ENCODE measurements at places on chromosomes 16 and 17.

- DNase-seq, result no peak
Measured at GRCh38 chr16:85593494-85594221, 19.5 kb upstream of the GSE1 start.

- no peak for DNase-seq
Measured at GRCh38 chr17:72510351-72511016, 389.7 kb downstream of the SOX9 start.

DNA sequence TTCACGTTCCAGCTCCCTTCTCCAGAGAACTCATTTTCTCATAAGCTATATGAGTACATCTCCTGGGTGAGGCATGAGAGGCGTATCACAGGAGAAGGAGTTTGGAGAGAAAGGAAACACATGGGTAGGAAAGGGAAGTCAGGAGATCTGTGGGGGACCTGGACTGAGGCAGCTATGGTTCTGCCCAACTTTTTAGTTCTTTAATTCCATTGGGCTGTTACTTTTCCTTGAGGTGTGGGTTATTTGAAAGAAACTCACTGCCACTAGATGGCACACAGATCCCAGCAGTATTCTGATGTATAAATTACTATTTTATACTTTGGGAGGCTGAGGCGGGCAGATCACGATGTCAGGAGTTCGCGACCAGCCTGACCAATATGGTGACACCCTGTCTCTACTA is 63.6 kb downstream of the NUP93 start:
- no peak for DNase-seq

GRCh38 chr17:20171741-20172365 is 162.7 kb downstream of the SPECC1 start:
- DNase-seq, result no peak

GRCh38 chr16:19940195-19940594 is 55.5 kb upstream of the GPRC5B start:
- no peak for DNase-seq

DNA sequence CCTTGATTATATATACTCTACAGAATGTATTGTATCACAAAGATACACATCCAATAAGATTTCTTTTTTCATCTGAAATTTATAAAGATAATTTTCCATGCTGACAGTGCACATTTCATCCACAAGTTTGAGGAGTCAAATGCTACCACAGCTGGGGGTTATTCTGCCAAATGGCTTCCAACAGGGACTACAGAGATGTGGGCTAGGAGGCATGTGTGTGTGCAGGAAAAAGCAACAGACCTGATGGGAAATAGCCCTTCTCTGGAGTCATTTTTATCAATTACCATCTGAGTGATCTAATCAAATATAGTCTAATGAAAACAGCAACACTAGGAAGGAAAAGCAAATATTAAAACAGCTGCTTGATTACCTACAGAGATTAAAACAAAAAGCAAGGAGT is 290.5 kb downstream of the CEP112 start:
- no peak for DNase-seq

DNA sequence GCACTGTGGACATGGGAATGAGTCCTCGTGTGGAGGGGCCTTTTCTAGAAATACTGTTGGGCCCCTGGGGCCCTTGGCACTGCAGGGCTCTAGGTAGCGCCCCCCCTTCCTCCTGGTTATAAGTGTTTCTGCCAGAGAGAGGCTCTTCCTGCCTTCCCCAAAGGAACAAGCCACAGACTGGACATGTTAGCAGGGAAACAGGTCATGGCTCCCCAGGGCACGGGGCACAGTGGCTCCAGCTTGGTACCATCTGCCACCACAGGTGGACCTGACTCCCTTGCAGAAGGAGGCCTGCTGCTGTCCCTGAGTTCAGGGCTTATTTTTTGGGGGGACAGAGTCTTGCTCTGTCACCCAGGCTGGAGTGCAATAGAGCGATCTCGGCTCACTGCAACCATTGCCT is 8.8 kb downstream of the PDK2 start:
- no peak for DNase-seq

DNA sequence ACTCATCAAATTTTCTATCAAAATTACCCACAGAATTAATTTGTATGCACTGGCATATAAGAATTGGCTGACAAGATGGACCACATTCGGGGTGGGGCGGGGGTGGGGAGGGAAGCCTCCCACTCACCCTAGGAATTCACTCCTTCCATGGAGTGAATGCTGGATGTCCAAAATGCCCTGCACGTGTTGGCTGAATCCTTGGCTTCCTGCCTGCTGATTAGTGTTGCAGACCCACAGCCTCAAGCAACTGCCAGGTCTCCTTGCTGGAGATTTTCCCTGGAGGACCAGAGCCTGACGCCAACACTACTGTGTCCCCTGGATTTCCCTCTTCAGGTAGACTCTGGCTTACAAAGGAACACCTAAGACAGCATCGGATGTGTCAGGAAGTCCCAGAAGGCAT is 575.7 kb upstream of the CDH11 start:
- DNase-seq, result no peak

DNA sequence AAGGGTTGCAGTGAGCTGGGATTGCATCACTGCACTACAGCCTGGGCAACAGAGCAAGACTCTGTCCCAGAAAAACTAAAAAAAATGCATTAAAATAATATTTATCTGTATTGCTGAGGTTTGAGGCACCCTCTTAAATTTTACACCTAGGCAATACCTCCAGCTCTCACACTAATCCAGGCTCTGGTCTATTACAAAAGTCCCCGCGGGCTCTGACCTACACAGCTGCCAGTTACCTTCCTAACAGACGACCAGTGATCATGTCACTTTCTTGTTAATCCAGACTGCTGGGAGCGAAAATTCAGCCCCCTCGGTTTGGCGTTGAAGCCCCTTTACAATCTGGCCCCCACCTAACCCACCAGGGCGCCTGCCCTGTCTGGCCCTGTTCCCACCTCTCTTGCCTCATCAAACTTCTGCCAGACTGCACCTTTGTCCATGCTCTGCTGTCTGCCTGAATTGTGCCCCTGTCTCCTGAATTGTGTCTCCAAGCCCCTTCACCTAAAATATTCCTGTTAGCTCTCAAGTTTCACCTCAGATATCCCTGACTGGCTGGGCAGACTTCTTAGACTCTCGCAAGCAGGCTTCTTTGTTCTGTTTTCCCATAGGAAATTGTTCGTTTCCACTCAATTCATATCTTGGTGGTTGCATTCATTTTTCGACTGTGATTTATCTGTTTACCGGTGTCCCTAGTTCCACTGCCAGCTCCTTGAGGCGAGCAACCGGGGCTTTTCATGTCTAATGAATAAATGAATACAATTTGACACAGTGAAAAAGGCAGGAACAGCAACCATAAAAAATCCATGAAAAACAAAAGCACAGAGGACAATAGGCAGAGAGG is 65.9 kb downstream of the PITPNC1 start:
- no peak for DNase-seq

DNA sequence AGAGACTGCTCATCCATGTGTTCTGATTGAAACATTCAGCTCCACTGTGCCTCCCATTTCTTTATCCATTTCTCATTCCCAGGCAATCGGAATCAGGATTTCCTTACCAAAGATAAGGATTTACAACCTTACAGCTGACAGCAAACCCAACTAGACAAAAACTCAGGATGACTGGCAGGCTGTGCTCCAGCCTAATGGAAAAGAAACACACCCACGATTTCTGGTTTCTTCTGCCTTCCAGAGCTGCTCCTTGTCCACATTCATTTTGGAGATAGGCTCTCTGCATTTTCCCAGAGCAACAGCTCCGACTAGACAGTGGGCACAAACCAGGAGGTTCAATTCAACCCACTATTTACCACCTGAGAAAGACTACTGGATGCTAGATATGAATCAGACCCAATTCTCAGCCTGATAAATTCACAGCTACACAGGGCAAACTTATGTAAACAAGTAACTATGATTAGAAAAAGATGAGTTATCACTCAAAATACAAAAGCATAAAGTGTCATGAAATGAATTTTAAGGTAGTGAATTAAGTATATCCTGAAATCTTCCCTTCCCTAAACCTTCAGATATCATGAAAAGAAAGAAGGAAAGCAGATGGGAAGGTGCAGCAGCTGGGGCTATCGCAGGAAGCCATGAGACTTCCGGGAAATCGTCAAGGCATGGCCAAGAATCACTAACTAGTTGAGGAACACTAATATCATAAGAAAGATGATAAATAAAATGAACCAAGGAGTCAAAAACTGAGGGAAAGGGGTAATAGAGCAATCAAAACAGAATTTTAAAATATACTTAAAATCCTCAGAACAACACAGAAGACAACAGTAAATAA is 44.8 kb upstream of the CLEC18B start:
- no peak for DNase-seq

GRCh38 chr17:3015890-3016289 is 47.5 kb downstream of the OR1D5 start:
- no peak for DNase-seq

- no peak for DNase-seq
Measured at GRCh38 chr17:30113213-30113612, 3.4 kb upstream of the NSRP1 start.

DNA sequence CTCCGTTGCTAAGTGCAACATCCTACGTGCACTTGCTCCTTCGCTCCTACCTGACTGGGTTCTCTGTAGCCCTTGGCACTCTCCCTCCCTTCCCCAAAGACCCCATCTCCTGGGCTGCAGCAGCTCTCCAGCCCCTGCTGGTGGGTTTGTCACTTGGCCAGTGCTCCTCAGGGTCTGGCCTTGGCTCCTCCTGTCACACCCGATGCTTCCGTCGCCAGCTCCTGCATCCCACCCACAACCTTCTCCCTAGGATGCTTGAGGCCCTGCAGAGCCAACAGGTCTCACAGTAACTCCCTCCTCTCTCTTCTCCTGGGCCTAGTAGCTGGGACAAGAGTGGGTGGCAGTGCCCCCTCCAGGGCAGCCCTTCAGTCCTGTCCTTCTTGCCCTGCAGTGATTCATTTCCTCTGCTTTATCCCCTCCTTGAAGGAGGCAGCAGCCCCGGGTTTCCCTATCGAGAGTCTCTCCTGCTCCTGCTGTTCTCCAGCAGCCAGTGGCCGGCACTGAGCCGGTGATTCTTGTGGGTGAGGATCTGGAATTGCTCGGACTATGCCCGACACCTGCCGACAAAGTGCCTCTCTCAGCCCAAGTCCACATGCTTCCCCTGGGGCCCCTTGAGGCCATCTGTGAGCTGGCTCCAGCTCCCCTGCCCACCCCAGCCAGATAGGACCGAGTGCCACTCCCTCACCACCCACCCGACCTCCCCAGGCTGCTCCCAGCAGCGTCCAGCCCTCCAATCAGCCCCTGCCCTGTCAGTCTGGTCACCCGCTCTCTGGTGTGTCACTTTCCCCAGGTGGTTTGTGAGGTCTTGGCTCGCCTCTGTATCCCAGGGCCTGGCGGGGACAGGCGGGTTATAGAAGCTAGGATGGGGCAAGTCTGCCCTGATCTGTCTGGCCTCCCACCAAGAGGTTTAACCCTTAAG is 3.8 kb downstream of the LITAFD start:
- no peak for DNase-seq

GRCh38 chr16:10983159-10983558 is 38.8 kb downstream of the CLEC16A start:
- DNase-seq, result no peak

GRCh38 chr16:89738538-89739317 is 17.4 kb downstream of the ZNF276 start:
- DNase-seq, result no peak

DNA sequence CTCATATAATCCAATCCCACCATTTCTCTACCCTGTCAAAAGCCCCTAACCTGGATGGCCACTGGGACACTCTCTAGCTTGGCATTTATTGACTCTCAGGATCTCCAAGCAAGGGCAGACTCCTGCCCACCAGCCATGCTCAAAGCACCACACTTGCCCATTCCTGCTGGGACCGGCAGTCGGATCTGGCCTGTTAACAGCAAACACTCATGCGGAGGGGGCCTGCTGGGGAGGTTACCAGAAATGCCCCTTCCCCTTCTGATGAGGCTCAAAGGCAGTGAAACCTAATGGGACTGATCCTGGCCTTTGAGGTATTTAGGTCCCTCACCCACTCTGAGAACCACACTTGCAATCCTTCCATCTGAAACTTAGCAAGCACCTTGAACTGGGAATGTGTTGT is 6.5 kb upstream of the CCL1 start:
- DNase-seq, result no peak

Measured in AG04450 (cell line).